ENCODE measurements at places on chromosomes 12 and 14. TPM values are rescaled to one million over a fixed set of nuclear protein-coding genes. Genes with fewer than 3 reads are reported as not detected.

Gene HOTAIR
- not detected for total RNA-seq

- DNase-seq = peak; percentile 16
Measured at GRCh38 chr14:89214221-89214965, 202.6 kb downstream of the FOXN3 start.

Gene GLIPR1L1
- not detected for total RNA-seq

DNA sequence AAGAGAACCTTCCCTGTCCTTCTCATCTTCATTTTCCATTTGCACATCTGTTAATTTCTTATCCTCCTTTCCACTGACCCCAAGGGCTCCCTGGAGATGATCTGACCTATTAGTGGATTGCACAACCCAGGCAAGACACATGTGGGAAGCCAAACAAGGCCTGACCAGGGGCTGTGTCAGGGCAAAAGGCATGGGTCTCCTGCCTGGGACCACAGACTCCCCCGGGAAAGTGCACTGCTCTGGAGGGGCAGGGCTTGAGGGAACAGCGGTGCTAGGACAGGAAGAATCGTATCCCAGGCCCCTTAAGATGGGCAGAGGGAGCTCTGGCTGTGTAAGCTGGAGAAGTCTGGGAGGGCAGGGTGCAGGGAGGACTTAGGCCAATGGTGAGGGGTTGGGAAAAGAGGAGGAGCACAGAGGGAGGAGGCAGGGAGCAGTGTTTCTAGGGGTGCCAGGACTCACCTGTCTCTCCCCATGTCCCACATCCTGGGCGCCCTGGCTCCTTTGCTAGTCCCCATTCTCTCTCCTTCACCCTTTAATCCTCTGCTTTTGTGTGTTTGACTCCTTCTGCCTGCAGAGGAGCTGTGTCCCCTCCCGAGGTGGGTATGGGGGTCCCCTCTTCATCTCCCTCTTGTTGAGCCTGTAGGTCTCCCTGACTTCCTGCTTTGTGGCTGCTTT lies 25.3 kb downstream of the PLEKHG3 start:
- DNase-seq = no peak

All from fibroblast of lung (primary cell).